ENCODE measurements at places on chromosomes 5 and 9.

- DNase-seq = no peak
Measured at GRCh38 chr9:107363516-107364152, 80.6 kb downstream of the RAD23B start.

- DNase-seq = no peak
Measured at GRCh38 chr5:1220831-1221230, 4.3 kb upstream of the SLC6A18 start.

- no peak for DNase-seq
Measured at GRCh38 chr5:32942225-32942989, 231.3 kb downstream of the NPR3 start.

- DNase-seq = no peak
Measured at GRCh38 chr5:159712672-159713071, 203.6 kb upstream of the ADRA1B start.

- DNase-seq = no peak
Measured at GRCh38 chr5:33439905-33440481, 772 bp upstream of the TARS1 start.

GRCh38 chr5:165015126-165015525 is 1509.7 kb downstream of the MAT2B start:
- DNase-seq = no peak

DNA sequence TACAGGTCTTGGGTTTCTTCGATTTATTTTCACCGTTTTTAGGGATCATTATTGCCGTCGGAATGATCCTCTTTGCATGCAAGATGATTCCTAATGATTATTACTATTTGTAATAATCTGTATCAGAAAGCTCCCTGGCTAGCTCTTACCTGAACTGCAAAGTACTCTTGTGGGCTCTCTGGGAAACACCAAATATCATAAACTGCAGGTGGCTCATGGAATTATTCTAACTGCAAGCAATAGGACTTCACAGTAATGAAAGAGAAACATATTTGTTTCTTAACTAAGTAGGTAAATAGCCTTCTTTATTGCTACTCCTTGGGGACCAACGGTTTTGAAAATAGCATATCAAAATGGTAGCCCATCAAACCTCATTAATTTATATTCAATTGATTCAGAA is 219.4 kb downstream of the NFIB start:
- no peak for DNase-seq

- DNase-seq = no peak
Measured at GRCh38 chr9:68496356-68496755, 44.3 kb downstream of the TMEM252 start.

DNA sequence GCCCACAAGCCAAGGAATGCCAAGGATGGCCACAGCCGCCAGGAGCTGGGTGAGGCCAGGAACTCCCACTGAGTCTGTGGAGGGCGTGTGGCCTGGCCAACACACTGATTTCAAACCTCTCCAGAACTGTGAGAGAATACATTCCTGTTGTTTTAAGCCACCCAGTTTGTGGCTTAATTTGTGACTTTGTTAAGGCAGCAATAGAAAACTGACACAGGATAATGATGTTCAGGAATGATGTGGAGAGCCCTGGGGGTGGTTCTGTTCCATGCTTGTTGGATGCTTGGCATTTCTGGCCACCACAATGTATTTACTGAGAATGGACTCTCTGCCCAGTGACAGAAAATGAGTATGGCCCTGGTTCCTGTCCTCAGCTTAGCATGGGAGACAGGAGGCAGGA is 82.8 kb downstream of the DAP start:
- DNase-seq = no peak

- DNase-seq = no peak
Measured at GRCh38 chr5:141875795-141876627, 2.2 kb downstream of the PCDH1 start.

GRCh38 chr9:108751369-108751768 is 104.4 kb downstream of the ACTL7B start:
- DNase-seq = no peak
